ENCODE measurements at places on chromosomes 12 and 14.
A peak's percentile ranks its signal among the peaks of the same experiment; 100 is the strongest.

DNA sequence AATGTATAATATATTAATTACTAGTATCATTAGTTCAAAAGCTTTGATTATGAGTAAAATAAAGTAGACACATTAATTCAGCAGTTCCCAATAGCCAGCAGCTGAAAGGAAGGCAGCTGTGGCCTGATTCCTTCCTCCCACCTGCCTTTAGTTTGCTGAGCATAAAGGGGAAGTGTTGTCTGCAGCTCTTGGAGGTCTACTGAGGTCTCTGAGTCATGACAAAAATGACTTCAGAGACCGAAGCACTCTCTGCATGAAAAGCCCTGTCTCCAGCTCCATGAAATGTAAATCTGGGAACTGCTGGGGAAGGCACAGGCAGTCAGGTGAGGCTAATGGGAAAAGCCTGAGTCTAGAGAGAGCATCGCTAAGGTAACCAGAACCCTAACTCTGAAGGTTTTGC is 165.4 kb downstream of the NRXN3 start:
- DNase-seq, result no peak

GRCh38 chr14:20730891-20731290 is 14.8 kb upstream of the EDDM3A start:
- no peak for DNase-seq

DNA sequence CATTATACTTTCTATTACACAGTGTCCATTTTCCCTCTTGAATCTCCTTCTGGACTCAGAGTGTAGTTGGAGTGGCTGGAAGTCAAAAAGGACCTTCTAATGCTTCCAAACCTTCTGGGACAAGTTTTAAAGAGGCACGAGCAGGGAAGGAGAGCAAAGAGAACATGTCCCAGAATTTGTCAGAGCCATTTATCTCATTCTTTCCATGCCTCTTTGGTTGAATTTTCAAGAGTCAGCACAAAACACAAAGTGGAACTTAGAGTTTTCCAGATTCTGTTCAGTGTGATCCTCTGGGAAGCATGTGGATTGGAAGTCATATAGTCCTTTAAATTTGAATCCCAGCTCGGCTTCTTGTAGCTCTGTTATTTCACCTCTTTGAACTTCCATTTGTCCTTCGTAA is 138.2 kb upstream of the PWP1 start:
- no peak for DNase-seq

GRCh38 chr12:30847259-30847658 is 79.3 kb upstream of the TSPAN11 start:
- peak; percentile 53 for DNase-seq

GRCh38 chr12:79187032-79187431 is 322.5 kb downstream of the SYT1 start:
- DNase-seq, result no peak

- DNase-seq, result no peak
These were observed 99.4 kb upstream of the NCOR2 start for GRCh38 chr12:124666722-124667259.

DNA sequence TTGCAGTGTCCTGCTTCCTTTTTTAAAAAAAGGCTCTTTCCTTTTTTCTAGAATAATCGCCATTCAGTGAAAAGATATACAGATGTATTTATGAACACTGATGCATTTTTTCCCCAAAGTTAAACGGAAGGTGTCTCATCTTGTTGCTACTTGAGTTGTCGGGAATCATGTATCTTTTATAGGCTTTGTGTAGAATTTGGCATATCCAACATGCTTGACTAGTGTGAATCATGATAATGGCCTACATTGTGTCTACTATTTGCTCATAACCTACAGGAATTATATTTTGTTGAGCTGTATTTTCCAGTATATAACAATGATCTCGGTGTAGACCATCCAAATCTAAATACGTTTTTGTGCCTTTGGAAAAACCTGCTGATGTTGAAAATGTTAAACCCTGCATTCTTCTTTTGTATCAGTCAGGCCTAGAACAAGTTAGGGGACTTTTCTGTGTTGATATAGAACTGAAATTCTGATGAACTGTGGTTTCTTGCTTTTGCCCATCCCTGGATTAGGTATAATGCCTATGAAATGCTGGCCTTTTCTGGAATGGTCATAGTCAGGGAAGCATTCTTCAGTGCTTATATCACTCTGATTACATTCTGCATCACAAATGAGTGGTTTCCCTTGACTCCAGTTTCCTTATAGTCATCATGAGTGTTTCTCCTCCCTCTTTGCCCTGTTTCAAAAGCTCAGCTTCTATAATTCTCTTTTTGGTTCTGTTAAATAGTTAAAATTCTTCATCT is 10.8 kb downstream of the BMAL2 start:
- DNase-seq, result no peak

GRCh38 chr12:116916714-116917114 is 6.0 kb downstream of the FBXW8 start:
- no peak for DNase-seq

DNA sequence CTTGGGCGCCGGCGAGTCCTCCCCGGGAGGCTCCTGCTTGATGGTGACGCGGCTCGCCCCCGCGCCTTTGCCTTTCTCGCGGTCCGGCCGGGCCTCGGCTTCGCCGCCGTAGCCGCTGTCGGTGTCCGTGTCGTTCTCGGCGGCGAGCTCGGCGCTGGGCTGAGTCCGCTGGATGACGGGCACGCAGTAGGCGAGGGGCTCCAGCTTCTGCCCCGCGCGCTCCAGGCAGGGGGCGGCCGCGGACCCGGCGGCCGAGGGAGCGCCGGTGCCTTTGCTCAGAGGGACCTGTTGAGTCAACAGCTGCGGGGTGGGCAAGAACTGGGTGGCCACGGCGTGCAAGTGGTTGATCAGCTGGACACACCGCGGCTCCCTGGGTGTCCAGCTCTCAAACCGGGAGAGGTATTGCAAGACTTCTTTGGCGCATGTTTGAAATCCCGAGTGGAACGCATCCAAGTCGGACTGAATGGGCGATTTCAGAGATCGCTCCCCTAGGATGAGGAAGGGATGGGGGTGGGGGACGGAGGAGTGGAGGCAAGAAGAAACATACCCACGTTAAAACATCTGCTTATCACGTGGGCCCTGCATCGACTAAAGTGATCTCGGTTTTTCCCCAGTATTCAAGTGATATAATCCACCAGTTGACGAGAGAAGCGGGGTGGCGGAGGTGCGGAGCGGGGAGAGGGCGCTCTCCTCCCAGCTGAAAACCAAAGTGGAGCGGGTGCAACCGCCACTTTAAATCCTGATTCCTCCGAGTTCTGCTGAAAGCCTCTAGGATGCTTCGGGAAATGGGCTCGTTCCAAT is 2.0 kb downstream of the BHLHE41 start:
- peak; percentile 46 for DNase-seq

DNA sequence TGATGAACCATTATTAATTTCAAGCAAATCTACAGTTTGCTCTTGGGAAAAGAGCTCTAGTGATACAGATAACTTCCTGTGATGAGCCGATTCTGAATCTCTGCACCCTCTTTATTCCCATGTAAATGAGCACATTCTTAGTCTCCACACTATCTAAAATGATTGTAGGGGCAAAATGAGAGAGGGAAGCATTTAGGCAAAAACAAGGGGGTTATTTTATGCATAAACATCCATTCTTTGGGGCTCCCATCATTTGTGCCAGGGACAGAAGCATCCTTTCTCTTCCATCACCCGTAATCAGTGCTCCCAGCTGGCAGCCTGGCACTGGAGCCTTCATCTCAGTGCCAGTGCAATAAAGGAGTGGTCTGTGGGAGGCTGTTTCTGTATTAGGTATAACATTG is 1.7 kb upstream of the GPD1 start:
- no peak for DNase-seq

DNA sequence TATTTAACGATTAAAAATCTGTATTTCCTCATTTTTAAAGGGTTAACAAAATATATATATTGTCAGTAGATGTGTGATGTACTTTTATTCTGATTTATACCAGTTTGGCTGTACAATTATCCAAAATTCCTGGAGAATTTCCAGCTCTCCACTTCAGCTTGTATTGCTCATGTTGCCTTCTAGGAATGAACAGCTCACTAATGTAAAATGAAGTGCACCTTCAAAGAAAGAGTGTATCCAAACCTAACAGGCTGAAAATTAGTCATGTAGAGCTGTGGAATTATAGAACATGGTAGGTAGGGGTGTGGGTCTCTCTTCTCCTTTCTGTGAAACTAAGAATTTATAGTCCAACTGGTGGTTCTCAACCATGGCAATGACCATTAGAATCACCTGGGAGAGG is 362.0 kb downstream of the ETNK1 start:
- DNase-seq, result no peak

GRCh38 chr12:98401427-98401826 is 114.0 kb upstream of the TMPO start:
- DNase-seq, result no peak

- no peak for DNase-seq
These were observed 10.1 kb upstream of the SLC35F4 start for GRCh38 chr14:57875985-57876384.

DNA sequence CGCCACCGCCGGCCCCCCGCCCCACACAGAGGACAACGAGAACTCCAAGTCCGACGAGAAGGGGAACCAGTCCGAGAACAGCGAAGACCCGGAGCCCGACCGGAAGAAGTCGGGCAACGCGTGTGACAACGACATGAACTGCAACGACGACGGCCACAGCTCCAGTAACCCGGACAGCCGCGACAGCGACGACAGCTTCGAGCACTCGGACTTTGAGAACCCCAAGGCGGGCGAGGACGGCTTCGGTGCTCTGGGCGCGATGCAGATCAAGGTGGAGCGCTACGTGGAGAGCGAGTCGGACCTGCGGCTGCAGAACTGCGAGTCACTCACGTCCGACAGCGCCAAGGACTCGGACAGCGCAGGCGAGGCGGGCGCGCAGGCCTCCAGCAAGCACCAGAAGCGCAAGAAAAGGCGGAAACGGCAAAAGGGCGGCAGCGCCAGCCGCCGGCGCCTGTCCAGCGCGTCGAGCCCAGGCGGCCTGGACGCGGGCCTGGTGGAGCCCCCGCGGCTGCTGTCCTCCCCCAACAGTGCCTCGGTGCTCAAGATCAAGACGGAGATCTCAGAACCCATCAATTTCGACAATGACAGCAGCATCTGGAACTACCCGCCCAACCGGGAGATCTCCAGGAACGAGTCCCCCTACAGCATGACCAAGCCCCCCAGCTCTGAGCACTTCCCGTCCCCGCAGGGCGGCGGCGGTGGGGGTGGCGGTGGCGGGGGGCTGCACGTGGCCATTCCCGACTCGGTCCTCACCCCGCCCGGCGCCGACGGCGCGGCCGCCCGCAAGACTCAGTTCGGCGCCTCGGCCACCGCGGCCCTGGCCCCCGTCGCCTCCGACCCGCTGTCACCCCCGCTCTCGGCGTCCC is 150.9 kb downstream of the EGLN3 start:
- DNase-seq, result no peak

DNA sequence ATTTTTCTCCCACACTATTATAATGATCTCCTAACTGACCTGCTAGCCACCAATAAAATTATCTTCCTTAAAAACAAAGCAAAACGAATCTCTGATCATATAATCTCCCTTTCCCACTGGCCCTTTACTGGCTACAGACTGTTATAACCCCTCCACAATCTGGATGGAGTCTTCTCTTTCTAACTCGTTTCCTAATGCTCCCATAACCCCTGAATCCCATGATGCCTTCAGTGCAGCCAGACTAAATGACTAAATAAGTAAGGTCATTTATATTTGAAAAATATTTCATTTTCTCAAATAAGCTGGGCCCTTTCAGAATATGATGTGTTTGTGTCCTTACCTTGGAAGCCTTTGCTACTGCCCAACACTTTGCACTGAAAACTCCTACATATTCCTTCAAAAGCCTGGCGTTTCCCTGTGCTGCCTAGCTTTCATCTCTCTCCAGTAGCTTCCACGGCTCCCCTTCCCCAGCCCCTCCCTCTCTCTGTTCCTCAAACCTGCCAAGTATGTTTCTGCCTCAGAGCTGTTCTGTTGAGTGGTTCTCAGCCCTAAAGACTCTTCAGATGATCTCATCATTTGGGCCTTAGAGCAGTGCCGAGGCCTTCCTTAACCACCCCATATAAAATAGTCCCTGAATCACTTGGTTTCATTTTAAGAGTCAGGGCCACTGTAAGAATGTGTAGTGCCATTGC is 91.7 kb downstream of the MYRFL start:
- no peak for DNase-seq

DNA sequence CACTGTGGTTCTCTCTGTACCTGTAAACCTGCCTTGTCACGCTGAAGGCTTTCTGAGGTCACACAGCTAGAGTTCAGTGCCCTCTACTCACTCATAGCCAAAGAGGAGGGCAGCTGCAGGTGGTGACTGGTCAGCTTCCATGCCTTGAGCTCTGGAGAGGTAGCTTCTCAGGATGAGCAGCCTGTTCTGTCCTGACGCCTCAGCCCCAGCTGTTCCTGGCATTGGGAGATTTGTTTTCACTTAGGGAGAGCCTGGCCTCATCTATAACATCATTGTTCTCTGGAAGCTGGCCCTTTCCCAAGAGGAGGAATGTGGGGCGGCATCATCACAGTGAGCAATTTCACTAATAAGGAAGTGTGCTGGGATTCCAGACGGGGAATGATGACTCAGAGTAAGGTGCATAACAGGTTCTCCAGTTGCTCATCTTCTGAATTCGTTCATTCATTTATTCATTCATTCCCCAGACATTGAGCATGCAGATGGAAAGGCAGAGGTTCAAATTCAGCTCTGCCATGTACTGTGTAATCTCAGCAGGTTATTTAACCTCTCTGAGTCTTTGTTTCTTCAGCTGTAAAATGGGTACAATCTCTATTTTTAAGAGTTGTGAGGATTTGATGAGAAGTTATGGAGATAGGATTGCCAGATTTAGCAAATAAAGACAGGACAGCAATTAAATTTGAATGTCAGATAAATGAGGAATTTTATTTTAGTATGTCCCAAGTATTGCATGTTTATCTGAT is 255.8 kb upstream of the CRY1 start:
- DNase-seq, result no peak

GRCh38 chr12:53824001-53824712 is 72.4 kb upstream of the CISTR start:
- no peak for DNase-seq

DNA sequence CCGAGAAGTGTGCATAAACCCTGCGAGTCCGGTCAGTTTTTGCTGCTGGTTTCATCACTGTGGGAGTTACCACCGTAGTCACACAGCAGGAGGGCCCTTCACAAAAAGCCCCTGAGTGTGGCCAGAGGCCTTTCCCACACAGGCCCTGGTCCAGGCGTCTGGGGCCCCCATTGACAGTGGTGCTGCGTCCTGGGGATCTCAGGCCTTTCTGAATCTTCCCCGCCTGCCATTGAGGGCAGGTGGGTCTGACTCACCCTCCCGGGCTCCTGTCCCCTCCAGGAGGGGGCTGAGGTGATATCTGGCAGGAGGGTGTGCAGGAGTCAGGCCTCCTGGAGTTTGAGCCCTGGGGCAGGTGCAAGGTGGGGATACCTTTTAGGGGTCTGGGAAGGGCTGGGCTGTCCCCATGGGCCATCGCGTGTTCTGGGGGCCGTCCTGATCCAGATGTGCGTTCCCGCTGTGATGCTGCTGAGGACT is 358.5 kb downstream of the TMEM121 start:
- no peak for DNase-seq

DNA sequence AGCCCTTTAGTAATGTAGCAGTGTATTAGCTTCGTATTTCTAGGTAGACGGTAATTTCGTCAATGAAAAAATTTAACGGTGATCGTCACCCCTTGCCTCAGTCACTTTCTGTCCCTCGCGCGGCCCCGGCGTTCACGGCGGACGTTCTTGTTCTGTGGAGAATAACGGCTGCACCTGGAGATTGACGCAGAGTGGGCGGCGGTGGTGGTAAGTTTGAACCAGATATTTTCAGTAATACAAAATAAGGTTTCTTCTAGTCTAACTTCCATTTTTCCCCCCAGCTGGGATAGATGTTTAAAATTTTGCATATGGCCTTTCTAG is 341 bp downstream of the ZNF10 start:
- DNase-seq, result peak; percentile 80
